CD4-positive, alpha-beta T cell treated with Interleukin-2 at 100 ng/mL for 4 hours (primary cell): ENCODE measurements at places on chromosomes 2 and 18.

GRCh38 chr2:216114382-216114713 is 5.2 kb downstream of the XRCC5 start:
- DNase-seq: no peak

GRCh38 chr2:200862532-200863000 is 1.9 kb downstream of the CLK1 start:
- peak; percentile 71 for DNase-seq

- DNase-seq: no peak
Measured at GRCh38 chr2:6674381-6674780, 191.3 kb downstream of the CMPK2 start.

GRCh38 chr2:46082531-46083485 is 214.4 kb upstream of the EPAS1 start:
- DNase-seq: no peak

- DNase-seq: no peak
Measured at GRCh38 chr2:42922790-42923579, 130.6 kb upstream of the HAAO start.

DNA sequence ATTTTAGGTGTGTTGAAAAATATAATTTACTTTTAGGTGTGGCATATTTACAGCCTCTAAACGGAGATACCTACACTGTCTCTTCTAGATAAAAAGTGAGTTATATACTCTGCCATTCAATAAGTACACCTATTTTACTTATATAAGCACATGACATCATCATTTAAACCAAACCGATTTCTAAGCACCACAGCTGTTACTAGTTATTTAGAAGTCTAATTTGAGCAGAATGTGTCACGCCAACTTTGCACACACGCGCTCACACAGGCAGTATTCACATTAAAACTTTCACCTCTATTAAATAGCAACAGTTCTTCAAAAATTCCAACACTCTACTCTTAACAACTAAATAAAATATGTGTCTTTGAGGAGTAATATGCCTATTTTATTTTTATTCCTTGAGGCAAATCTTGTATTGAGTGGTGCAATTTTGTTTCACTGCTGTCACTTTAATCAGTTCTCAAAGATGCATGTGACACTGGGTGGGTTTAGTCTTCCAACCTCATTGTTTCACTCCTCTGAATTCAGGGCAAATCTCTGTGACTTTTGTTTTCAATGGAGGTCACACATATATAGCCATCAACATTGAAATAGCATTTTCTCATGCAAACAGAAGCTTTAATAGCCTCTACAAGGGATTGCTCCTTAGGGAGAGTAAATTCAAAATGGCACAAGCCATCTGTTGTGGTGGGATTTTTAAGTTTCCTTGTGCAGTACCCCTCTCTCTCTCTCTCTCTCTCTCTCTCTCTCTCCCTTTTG is 721.0 kb downstream of the PLCL1 start:
- no peak for DNase-seq

GRCh38 chr2:176643646-176644045 is 374.4 kb downstream of the MTX2 start:
- no peak for DNase-seq

GRCh38 chr2:14712111-14712510 is 79.6 kb downstream of the LRATD1 start:
- DNase-seq: no peak

GRCh38 chr18:42822711-42823110 is 292.8 kb downstream of the RIT2 start:
- DNase-seq: no peak

GRCh38 chr2:172361360-172361759 is 66.0 kb upstream of the ITGA6 start:
- DNase-seq: no peak
